Stimulated activated CD4-positive, alpha-beta T cell treated with anti-CD3 and anti-CD28 coated beads, Interleukin-1b, Interleukin-23, amount 100 ng/mL, for 1 hour (primary cell): ENCODE measurements at places on chromosomes 2 and 18.

- DNase-seq = no peak
Measured at GRCh38 chr2:24456599-24457556, 34.2 kb upstream of the NCOA1 start.

DNA sequence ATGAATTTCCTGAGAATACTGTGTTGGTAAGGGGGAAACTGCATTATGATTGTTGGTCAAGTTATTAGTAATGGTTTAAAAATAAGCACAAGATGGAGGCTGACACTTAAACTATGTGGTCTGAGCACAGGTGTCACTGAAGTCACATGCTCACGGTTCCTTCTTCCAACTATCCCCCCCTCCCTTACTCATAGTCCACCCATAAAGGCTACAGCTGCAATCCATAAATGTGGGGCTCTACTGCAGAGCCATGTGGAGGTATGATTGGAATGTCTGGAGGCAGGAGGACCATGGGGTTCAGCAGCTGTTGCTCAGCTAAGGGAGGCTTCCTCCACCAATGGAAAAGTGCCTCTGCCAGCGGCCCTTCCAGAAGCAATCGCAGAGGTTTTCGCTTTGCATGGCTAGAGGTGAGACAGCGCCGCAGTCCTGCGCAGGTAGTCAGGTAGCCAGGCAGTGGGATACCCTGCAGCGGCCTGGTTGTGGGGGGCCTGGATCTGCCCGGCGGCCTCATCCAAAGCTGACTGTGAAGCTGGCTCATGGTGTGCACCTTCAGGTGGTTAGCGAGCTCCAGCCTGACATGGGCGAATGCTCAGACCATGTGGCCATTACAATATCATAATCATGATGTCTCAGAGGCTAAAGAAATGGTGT is 249.6 kb downstream of the DCDC2C start:
- no peak for DNase-seq

- no peak for DNase-seq
Measured at GRCh38 chr2:145846982-145847381, 1327.1 kb upstream of the ZEB2 start.

GRCh38 chr18:26703170-26703930 is 155.0 kb upstream of the KCTD1 start:
- no peak for DNase-seq

GRCh38 chr18:32770054-32770665 is 2.7 kb downstream of the KLHL14 start:
- DNase-seq = no peak

DNA sequence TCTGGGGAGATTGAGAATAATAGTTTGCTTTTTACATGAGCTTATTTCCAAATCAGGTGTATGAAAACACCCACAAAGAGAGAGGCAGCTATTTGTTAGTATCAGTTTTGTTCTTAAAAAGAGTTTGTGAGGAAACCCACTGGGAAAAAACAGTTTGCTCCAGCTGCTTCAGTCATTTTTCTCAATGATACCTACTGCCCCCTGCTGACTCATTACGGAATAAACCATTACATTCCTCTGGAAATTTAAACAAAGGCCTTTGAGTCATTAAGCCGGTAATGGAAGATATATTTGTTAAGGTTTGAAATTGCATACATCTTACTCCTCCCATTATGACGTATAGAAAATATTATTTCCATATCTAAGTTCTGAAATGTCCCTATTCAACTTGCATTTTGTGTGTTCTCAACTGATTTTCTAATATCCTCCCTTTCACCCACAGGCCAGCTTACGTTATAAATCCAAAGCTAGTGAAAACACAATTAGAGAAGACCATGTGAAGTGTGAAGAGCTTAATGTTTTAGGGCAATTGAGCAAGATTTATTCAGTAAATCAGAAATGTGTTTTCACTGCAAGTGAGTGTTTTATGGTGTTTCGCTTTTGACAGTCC is 761.6 kb downstream of the DSC3 start:
- no peak for DNase-seq

GRCh38 chr2:25664183-25664964 is 9.0 kb downstream of the DTNB start:
- no peak for DNase-seq

GRCh38 chr2:187594801-187595200 is 40.6 kb upstream of the TFPI start:
- no peak for DNase-seq

DNA sequence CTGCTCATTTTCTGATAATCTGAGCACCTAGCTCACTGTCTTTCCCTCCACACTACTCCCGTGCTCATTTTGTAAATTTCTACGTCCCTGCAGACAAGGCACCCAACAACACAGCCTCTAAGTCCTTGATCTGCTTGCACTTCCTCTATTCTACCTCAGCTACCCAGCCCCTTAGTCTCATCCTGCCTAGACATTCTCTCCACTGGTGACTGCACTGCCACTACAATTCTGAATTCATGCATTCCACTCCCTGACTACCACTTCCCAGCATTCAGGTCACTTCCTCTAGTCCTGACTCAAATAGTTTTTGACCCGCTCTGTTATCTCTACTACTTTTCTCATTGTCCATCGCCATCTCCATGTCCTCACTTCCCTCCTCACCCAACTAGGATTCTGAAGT is 155.7 kb downstream of the DYM start:
- no peak for DNase-seq

- DNase-seq = no peak
Measured at GRCh38 chr2:215729985-215730620, 283.2 kb downstream of the MREG start.
